ENCODE measurements at places on chromosomes 12 and 14.

DNA sequence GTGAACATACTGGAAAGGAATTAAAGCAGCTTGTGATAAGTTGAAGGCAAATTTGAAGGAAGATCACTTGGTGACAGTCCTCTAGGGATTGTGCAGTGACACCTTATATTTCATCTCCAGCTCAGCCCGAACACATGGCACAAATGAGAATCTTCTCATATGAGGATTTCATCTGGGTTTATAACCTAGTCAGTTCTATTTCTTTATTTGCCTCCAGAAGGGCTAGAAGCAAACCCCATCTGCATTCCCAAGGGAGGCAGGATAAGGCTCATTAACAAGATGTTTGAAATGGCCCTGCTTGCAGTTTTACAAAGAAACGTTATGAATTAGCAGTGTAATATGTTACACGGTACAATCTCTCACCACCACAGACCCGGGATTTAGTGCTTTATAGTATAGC, 90.7 kb upstream of the KRR1 start:
- DNase-seq = no peak

DNA sequence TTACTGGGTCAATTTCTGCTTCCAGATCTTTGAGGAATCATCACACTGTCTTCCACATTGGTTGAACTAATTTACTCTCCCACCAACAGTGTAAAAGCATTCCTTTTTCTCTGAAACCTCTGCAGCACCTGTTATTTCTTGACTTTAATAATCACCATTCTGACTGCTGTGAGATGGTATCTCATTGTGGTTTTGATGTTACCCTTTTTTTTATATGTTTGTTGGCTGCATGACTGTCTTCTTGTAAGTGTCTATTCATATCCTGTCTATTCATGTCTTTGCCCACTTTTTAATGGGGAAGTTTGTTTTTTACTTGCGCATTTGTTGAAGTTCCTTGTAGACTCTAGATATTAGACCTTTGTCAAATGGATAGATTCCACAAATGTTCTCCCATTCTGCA, 324.9 kb downstream of the NAV3 start:
- no peak for DNase-seq

DNA sequence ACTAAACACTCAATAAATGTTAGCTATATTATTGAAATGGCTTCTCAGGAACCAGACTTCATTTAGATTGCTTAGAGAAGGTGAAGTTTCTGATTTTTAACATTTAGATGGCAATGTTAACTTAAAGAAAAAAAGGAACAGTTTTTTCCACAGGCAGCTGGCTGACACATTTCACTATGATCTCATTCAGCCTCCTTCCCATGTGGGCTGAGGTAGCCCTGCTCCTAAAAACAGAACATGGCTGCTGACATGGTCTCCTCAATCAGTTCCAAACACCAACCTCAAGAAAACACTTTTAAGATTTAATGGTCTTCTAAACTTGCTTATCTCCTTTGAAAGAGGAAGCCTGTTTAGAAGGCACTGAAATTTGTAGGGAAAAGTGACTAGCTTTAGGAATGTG, 23.8 kb downstream of the GNS start:
- DNase-seq = no peak

GRCh38 chr12:120961604-120962531, 16.5 kb upstream of the HNF1A start:
- peak; percentile 23 for DNase-seq

- no peak for DNase-seq
Observed at GRCh38 chr14:32977913-32978312, 39.2 kb downstream of the NPAS3 start.

- no peak for DNase-seq
Observed at GRCh38 chr14:51867741-51868140, 7.3 kb downstream of the GNG2 start.

GRCh38 chr14:93047661-93048060, 68.1 kb downstream of the ITPK1 start:
- DNase-seq = no peak

DNA sequence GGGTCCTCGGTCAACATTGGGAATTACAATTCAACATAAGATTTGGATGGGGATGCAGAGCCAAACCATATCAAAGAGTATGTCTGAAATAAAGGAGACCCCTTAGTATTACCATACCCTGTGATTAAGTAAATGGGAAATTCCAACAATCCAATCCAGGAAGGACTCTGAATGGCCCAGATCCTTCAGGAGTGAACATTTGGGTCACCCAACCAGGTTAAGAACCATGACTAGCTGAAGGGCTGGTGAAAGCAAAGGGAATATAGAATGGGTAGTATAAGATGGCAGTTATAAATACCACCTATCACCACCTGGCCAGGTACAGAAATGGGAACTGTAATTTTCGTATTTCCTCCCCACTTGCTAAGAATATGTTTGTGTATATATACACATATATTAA, 114.4 kb upstream of the CCDC196 start:
- no peak for DNase-seq

GRCh38 chr12:69879007-69879960, 54.3 kb downstream of the MYRFL start:
- peak; percentile 77 for DNase-seq

DNA sequence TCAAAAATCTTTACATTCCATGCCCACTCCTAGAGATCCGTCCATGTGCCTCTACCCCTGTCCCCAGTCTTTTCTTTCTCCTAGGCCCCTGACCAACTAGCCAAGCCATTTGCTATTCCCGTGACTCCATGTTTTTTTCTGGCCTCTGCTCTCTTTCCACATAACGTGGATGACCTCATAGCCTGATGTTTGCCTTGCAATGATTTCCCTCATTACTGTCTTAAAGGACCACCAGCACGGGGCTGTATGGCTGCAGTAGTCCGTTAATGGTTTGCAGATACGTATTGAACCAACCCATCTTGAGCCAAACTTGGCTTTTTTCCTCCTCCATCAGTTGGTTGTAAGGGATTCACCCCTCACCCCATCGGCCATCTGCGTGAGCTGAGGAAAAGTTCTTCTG, 226.0 kb downstream of the PCNX1 start:
- no peak for DNase-seq

DNA sequence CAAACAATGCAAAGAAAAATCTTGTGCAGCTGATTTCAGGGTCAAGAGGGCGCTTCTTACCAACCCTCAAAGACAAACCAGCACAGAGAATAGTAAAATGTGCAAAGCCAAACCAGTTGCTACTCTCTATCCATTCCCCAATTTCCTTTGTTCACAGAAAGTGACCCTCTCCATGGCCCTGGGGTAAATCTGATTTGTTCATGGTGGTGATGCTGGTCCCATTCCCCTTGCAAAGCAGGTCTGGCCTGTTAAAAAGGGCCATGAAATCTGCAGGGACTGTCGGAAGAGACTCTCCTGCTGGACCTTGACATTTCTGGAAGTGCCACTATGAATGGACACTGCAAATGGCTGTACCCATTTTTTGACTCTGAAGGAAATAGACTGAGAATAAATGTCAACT, 113.5 kb downstream of the HMGA2 start:
- DNase-seq = no peak

DNA sequence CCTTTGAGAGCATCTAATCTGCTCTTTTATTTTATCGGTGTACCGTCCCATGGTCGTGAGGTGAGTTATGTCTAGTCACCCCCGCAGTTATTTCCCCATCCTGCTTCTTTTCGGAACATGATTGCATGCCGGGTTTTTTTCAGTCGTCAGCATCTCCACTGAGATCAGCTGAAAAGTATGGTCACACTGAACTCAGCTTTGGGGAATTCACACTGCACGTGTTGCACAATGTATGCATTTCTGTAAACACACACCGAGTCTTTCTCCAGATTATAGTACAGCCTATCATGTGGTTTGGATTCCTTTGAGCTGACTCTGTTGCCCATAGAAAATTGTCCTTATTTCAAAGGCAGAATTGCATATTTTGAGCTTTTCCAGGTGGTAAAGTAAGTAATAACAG, 24.6 kb downstream of the PLXNC1 start:
- no peak for DNase-seq

- no peak for DNase-seq
Observed at GRCh38 chr12:40063414-40063813, 42.5 kb downstream of the SLC2A13 start.

DNA sequence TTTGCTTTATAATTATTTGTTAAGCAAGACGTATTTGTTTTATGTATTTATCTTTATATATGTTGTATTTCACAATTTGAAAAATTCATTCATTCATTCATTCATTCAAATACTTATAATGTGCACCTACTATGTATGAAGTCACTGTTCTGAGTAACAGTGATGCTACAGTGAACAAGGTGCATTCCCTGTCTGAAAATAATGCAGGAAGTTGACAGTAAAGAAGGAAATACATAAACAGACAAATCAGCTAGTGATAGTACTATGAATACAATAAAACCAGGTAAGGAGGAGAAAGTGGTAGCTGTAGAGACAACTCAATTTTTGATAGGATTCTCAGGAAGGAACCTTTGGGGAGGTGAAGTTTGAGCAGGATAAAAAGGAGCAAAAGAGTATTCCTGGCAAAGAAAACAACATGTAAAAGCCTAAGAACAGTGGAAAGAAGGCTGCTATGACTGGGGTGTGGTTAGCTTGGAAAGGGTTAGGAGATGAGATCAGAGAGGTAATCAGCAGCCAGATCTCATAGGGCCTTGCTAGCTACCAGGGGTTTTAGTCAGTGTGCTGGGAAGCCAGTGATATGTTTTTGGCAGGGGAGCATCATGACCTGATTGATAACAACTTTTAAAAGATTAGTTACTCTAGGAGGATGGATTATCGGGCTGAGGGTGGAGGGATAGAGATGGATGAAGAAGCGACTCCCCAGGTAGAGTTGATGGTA, 17.4 kb downstream of the BICDL1 start:
- DNase-seq = no peak

DNA sequence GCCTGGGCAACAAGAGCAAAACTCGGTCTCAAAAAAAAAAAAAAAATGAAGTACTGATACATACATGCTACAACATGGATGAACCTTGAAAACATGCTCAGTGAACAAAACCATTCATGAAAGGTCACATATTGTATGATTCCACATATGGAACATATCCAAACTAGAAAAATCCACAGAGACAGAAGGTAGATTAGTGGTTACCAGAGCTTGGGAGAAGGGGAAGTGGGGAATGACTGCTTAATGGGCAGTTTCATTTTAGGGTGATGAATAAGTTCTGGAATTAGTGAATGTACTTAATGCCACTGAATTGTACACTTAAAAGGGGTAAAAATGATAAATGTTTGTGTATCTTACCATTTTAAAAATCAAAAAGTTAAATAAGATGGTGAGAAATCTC, 2.7 kb downstream of the ITGB7 start:
- DNase-seq = no peak

GRCh38 chr12:132470397-132470796, 19.6 kb upstream of the FBRSL1 start:
- DNase-seq = no peak

DNA sequence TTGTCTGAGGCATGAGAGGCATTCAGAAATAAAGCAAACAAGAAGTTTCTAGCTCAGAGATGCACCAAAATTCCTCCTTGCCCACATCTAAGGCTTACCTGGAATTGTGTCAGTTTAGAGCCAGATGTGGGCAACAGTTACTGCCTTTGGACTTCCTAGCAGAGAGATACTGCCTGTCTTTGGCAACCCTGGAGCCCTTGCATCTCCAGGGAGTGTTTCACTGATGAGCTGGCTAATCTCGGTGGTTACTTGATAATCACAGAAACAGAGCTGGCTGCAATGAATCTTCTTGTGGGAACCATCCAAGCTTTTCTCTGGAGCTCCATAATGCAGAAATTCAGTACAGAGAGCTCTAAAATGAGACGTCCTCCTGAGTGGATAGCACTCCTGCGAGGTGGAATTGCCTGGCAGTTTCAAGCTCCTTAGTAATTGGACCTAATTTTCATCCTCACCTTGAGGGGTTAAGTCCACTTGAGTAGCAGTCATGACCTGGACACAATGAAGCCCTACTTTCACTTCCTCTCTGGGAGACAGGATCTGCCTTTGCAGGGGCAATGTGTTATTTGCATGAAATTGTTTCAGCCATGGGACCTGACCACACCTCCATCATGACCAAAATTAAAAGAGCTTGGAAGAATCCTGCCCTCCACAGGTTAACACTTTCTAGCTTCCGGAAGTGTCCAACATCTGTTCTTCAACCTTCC, 108.8 kb upstream of the ARHGAP5 start:
- DNase-seq = no peak

DNA sequence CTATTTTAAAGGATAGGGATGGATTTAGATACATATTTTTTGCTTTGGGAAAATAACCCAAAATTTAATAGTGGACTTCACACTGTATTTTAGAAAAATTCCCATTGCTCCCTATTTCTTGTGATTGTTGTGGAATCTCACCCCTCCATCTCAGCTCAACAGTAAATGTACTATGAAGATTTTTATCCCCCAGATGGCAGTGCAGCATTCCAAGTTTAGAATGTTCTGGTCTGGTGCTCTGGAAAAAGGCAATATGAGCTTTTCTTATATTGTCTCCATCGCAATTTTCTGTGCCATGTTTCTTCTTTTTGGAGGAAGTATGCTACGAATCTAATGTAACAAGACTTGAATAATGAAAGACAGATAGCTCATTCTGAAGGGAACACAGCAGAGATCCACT, 471.7 kb upstream of the SYT1 start:
- no peak for DNase-seq

DNA sequence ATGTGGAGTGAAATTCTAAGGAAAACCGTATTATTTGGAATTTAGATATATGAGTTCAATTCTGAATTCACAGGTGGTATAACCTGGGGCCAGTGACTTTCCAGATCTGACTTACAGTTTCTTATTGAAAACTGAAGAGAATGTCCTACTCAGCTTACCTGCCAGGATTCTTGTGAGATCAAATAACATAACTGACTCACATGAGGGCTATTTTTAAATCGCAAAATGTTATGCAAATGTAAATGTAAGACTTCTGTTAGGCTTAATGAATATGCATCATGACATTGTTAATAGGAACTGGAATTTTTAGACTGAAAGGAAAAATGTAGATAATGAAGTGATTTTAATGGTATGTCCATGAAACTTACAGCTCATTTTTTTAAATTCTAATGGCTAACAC, 1142.1 kb downstream of the FLRT2 start:
- no peak for DNase-seq

GRCh38 chr12:31346267-31346666, 20.3 kb upstream of the SINHCAF start:
- DNase-seq = no peak
